ENCODE measurements at places on chromosomes 11 and 22. TPM values are rescaled to one million over a fixed set of nuclear protein-coding genes. Genes with fewer than 3 reads are reported as not detected.

DNA sequence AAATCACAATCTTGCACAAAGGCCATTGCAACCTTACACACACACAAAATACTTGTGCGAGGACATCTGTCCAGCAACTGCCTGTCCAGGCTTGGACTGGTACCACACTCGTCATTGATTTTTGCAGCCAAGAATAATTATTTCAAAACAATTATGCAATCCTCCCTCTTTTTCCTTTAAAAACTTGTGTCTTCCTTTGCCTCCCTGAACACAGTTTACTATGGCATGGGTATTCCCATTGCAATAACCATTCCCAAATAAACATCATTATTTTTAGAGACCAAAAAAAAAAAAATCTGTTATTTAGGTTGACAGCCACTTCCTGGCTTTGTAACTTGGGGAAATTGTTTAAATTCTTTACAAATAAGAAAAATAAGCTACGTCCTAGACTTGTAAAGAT lies 54.0 kb downstream of the C11orf91 start:
- no peak overlapping the region for H3K27ac ChIP-seq
- DNase-seq: no peak
- no peaks in the 10 kb centered on the region for H3K4me1 ChIP-seq
- no peaks in the 10 kb centered on the region for H3K36me3 ChIP-seq
- no peaks in the 10 kb centered on the region for H3K27me3 ChIP-seq

DNA sequence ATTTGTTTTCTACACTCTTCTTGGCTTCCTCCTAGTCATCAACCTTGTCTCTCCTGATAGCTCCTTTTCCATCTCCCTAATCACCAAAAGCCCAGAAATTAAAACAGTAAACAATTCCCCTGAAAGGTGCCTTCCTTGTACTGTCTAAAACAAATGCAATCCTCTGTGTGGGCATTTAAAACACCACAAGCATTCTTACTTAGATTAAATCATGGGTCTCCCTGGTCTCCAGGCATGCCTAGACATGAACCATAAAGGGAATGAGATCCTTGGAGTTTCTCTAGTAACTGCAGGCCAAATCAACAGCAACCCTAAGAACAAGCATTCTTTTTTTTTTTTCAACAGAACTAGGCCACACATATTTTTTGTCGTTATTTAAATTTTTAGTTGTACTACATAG lies 1.9 kb downstream of the BTG4 start:
- no peak for DNase-seq
- H3K27ac ChIP-seq: no peak overlapping the region
- no peak overlapping the region for H3K4me3 ChIP-seq
- peaks cover 12% of the 10 kb centered on the region for H3K4me1 ChIP-seq

GRCh38 chr11:131671734-131672133 lies 301.3 kb downstream of the NTM start:
- no peaks in the 10 kb centered on the region for H3K27me3 ChIP-seq
- DNase-seq: no peak
- no peak overlapping the region for H3K27ac ChIP-seq
- no peaks in the 10 kb centered on the region for H3K36me3 ChIP-seq
- H3K4me3 ChIP-seq: no peak overlapping the region

The MPPED2 gene
- total RNA-seq: 4.0 TPM

The APOL5 gene
- total RNA-seq: not detected

DNA sequence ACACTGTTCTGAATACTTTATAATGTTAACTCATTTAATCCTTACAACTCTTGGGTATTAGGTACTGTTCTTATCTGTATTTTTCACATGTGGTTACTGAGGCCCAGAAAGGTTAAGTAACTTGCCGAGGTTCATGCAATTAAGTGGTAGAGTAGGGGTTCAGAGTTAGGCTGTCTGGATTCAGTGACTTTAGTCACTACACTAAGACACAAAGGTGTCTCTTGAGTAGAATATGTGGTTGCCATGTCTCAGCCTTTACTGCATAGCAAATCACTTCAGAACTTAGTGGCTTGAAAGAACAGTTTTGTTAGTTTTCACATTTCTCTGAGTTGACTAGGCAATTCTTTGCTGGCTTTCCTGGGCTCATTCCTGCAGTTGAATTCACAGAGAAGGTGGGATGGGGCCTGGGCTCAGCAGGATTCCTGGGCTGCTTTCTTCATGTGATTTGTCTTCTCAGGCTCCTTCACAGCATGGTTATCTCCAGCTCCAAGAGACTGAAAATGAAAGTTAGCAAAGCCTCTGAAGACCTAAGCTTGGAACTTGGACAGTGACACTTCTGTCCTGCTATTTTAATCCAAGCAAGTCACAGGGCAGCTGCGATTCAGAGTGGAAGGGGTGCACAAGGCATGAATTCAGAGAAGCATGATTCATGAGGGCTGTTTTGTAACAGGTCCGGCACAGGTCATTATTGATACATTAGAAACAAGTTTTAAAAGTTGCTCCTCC lies 68.3 kb downstream of the SPECC1L start:
- DNase-seq: no peak
- H3K36me3 ChIP-seq: peaks cover 91% of the 10 kb centered on the region
- peaks cover 5% of the 10 kb centered on the region for H3K4me1 ChIP-seq
- no peak overlapping the region for H3K27ac ChIP-seq
- H3K27me3 ChIP-seq: no peaks in the 10 kb centered on the region

GRCh38 chr22:49099496-49100124 lies 728.1 kb downstream of the BRD1 start:
- no peaks in the 10 kb centered on the region for H3K36me3 ChIP-seq
- H3K27ac ChIP-seq: no peak overlapping the region
- no peak for DNase-seq
- no peaks in the 10 kb centered on the region for H3K4me1 ChIP-seq
- no peak overlapping the region for H3K4me3 ChIP-seq
- no peaks in the 10 kb centered on the region for H3K27me3 ChIP-seq

GRCh38 chr11:84549217-84549616 lies 1077.9 kb downstream of the DLG2 start:
- no peak for DNase-seq
- no peaks in the 10 kb centered on the region for H3K27me3 ChIP-seq
- no peaks in the 10 kb centered on the region for H3K4me1 ChIP-seq
- no peak overlapping the region for H3K4me3 ChIP-seq
- H3K27ac ChIP-seq: no peak overlapping the region

GRCh38 chr22:20951151-20951931 lies 15.7 kb upstream of the AIFM3 start:
- no peak for DNase-seq
- no peak overlapping the region for H3K4me3 ChIP-seq
- H3K27me3 ChIP-seq: no peaks in the 10 kb centered on the region
- peaks cover 14% of the 10 kb centered on the region for H3K36me3 ChIP-seq
- H3K4me1 ChIP-seq: peaks cover under 1% of the 10 kb centered on the region
- H3K27ac ChIP-seq: no peak overlapping the region

The CCDC157 gene
- total RNA-seq: 1.8 TPM

- H3K4me3 ChIP-seq: no peak overlapping the region
- H3K36me3 ChIP-seq: no peaks in the 10 kb centered on the region
- H3K27ac ChIP-seq: no peak overlapping the region
- no peak for DNase-seq
- H3K4me1 ChIP-seq: no peaks in the 10 kb centered on the region
- H3K27me3 ChIP-seq: peaks cover 13% of the 10 kb centered on the region
Observed at GRCh38 chr11:1227551-1228100, 4.8 kb downstream of the MUC5B start.

GRCh38 chr11:57251491-57252104 lies 14.5 kb upstream of the APLNR start:
- H3K4me1 ChIP-seq: peaks cover 10% of the 10 kb centered on the region
- H3K36me3 ChIP-seq: no peaks in the 10 kb centered on the region

Data from esophagus muscularis mucosa (tissue), 4 donors.